ENCODE measurements at places on chromosomes 16 and 17. TPM values are rescaled to one million over a fixed set of nuclear protein-coding genes. Genes with fewer than 3 reads are reported as not detected.

CRYBA1 gene
- total RNA-seq = not detected

CRHR1 gene
- total RNA-seq = not detected

CDH1 gene
- 0.93 TPM for total RNA-seq

RNF213 gene
- 36.8 TPM for total RNA-seq

SYCE1L gene
- not detected for total RNA-seq

TM4SF5 gene
- not detected for total RNA-seq

C16orf89 gene
- 5.4 TPM for total RNA-seq

TEX19 gene
- total RNA-seq = not detected

LLGL2 gene
- total RNA-seq = 8.5 TPM

AP2B1 gene
- 80.1 TPM for total RNA-seq

KRT31 gene
- total RNA-seq = not detected

ATP2C2 gene
- not detected for total RNA-seq

TSR1 gene
- 25.9 TPM for total RNA-seq

RCVRN gene
- 0.37 TPM for total RNA-seq

SPIRE2 gene
- 0.90 TPM for total RNA-seq

CSH1 gene
- total RNA-seq = not detected

NOD2 gene
- total RNA-seq = 1.6 TPM

IKZF3 gene
- total RNA-seq = 0.37 TPM

CHTF8 gene
- 49.4 TPM for total RNA-seq

IRX5 gene
- total RNA-seq = 0.59 TPM

TBC1D28 gene
- total RNA-seq = not detected

IGSF6 gene
- 0.67 TPM for total RNA-seq

CHP2 gene
- total RNA-seq = not detected

ST6GALNAC1 gene
- 2.4 TPM for total RNA-seq

PMP22 gene
- total RNA-seq = 164 TPM

SMIM36 gene
- total RNA-seq = not detected

MYH8 gene
- not detected for total RNA-seq

SLFN14 gene
- total RNA-seq = not detected

All from right atrium auricular region (tissue), 2 donors.